ENCODE measurements at places on chromosomes 6 and 20.

DNA sequence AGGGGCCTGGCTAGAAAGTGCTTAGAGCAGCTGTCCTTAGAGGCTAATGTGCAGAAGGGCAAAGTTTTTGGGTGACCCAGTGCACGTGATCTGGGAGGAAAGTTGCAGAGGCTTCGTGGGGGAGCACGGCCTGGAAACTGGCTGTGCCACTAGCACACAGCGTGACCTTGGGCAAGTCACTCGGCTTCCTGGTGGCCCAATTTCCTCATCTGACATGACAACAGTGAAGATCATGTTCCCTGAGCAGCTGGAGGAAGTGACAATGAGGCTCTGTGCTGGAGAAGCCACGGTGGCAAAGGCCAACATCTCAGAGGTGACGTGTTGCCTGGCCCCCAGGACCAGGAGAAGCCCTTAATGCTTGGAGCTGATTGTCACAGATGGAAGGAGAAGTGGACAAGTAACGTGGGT, 99.5 kb downstream of the FOXC1 start:
- DNase-seq, result no peak

- DNase-seq, result no peak
Measured at GRCh38 chr6:150894191-150894744, 28.8 kb downstream of the MTHFD1L start.

- DNase-seq, result no peak
Measured at GRCh38 chr20:48480216-48480772, 347.5 kb downstream of the PREX1 start.

DNA sequence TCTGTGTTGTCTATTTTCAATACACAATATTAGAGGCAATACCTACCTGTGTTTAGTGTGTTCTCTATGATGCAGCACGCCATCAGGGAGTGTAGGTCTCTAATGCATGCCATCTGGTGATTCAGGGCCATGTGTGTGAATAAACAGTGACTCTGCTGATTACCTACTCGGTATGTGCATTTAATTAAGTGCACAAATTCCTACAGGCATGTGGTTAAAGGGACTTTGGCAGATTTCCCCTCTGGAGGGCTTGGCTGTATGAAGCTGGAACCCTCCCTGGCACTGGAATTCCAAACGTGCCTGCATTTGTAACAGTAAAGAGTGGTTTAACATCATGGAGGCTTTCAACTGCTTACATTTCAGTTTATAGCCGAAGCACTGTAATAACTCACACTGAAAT, 401.5 kb upstream of the SASH1 start:
- DNase-seq, result no peak

GRCh38 chr6:114039841-114040240, 68.9 kb upstream of the HDAC2 start:
- DNase-seq, result no peak

GRCh38 chr6:164130151-164130550, 715.6 kb downstream of the QKI start:
- no peak for DNase-seq

- no peak for DNase-seq
Measured at GRCh38 chr6:133645966-133646740, 242.8 kb upstream of the TCF21 start.

DNA sequence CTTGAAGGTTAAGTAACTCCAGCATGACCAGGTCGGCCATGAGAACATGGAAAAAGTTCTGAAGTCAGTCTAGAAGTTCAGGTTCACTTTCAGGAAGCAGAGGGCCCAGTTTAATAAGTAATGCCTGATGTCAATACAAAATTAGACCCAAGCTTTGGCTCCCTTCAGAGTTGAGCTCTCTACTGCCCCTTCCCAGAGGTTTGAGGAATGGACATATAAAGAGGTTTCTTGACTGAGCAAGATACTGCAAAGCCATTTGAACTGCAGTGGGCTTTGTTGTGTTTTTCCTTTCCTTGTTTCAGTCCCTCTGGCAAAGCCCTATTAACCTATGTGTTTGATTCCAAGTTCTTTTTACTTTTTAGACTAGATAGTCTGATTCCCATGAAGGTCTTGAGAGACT, 97.8 kb upstream of the PREP start:
- DNase-seq, result no peak

DNA sequence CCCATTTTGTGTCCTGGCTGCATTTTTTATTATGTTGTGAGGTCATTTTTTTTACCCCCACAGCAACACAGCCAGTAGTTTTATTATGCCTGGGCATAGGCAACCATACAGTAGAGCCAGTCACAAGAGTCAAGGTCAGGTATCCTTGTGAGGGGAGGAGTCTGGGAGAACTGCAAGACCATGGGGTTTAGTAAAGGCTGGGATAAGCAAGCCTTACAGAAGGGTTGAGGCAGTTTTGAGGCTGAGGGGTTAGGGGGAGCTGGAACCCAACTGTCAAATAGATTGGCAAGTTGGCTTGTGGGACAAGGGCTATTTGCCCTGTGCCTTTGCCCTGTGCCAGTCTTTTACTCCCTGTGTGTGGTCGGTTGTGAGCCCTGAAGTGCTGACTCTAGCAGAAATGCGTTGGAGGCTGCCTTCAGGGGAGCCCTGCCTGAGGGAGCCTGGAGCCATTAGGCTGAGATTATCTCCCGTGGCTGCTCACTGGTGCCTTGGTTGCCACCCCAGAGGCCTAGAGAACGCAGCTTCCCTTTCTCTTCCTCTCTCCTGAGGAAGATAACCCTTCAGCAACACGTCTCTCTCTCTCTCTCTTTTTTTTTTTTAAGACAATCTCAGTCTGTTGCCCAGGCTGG, 31.1 kb downstream of the RALY start:
- peak; percentile 50 for DNase-seq

- peak; percentile 33 for DNase-seq
Measured at GRCh38 chr20:44650771-44651433, 597 bp downstream of the ADA start.

GRCh38 chr6:116444092-116444491, 17.1 kb upstream of the CALHM6 start:
- DNase-seq, result no peak

- peak; percentile 82 for DNase-seq
Measured at GRCh38 chr20:53677447-53678314, 84.0 kb upstream of the ZNF217 start.

- no peak for DNase-seq
Measured at GRCh38 chr6:25113436-25113835, 165.7 kb upstream of the CARMIL1 start.

- no peak for DNase-seq
Measured at GRCh38 chr6:127207591-127208120, 59.0 kb upstream of the RNF146 start.

GRCh38 chr6:13832778-13833177, 18.4 kb upstream of the MCUR1 start:
- DNase-seq, result no peak

GRCh38 chr6:111818539-111819226, 54.6 kb downstream of the FYN start:
- no peak for DNase-seq

DNA sequence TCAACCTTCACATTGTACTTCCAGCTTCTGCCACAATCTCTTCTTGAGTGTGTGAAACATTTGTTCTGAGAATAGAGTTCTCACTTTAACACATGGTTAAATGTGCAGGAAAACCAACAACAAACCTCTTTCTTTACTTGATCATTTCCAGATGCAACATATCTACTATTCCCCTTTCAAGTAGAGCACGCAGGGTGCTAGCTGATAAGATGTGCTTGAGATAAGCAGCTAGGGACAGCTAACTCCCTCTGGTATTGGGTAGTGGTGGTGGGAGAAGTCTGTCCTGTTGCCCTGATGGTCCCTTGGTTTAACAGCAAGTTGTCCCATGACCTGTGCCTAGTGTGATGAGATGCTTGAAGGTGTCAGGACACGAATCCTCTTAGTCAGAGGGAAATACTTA, 15.4 kb upstream of the HMGCLL1 start:
- no peak for DNase-seq

GRCh38 chr20:24147961-24148360, 159.4 kb upstream of the GGTLC1 start:
- DNase-seq, result no peak

GRCh38 chr20:51023617-51024155, 779 bp upstream of the KCNG1 start:
- DNase-seq, result no peak

GRCh38 chr6:142223938-142224337, 76.9 kb downstream of the VTA1 start:
- DNase-seq, result no peak

- DNase-seq, result no peak
Measured at GRCh38 chr20:60838297-60838696, 413.8 kb upstream of the CDH4 start.

- DNase-seq, result no peak
Measured at GRCh38 chr6:143699430-143699825, 21.7 kb downstream of the PHACTR2 start.

GRCh38 chr6:163530406-163530805, 115.9 kb downstream of the QKI start:
- DNase-seq, result no peak

DNA sequence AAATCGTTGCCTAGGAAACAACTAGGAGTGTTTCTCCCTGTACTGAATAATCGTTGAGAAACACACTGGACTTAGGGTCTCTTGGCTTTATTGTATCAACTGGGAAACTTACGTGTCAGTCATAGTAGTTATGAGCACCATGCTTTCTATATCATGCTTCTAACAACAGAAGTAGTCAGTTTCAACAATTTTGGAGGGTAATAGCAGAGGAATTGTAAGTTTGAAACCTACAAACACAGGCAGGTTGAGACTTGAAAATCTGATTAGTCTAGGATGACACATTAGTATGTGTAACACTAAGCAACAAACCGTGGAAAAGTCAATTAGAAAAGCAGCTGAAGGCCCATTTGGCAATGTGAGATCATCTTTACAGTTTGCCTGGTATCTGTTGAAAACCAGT, 43.9 kb upstream of the FABP7 start:
- DNase-seq, result no peak

DNA sequence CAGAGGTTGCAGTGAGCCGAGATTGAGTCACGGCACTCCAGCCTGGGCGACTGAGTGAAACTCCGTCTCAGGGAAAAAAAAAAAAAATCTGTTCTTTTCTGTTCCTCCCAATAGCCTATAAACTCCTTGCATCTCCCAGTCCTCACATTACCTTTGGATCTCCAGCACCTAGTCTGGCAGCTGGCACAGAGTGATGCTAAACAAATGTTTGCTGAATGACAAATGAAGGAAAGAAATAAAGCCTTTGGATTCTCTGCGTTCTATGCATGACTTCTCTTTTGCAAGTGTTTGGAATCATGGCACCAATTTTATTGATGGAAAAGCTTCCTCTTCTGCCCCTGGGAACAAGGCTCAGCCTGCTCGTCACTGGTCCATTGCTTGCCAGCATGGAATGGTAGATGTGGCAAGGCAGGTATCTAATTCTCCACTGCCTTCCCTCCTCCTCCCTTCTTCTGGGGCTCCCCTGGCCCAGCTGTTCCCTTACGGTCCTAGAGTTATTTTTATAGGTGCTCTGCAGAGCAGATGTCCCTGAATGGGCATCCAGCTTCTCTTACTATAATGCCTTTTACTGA, 53.6 kb upstream of the FYN start:
- DNase-seq, result no peak

DNA sequence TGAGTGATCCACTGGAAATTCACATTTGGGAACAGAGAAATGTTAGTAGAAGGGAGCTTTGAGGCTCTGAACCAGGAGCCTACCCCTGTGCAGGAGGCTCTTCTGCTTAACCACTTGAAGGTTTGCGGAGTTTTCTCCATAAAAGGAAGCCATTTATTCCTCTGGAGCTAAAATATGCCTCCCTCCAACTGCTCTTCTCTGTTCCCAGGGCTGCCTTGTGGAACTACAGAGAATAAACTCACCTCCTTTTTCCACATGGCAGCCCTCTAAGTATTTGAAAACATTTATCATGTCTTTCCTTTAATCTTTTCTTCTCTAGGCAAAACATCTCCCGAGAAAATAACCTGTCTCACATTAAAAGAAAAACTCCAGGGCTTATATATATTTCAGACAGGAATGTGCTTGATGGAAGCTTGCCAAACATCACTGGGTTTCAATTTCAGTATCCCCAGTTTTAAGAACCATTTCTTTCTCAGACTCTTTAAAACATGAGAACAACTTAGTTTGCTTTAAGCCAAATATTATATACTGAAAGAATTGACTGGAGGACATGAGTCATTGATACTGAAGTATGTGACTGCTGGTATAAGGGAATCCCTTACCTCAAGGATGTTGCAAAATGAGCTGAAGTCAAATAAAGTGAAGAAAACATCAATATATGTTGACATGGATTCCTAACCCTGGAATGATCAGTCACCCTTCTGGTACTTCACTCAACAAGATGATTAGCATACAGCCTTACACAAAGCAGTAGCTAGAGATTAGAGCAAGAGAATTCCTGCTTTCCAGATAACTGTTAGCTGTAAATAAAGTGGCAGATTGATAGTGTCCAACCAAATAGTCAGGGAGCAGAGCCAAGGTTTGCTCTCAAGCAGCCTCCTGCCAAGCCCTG, 74.0 kb downstream of the ZBTB2 start:
- no peak for DNase-seq

DNA sequence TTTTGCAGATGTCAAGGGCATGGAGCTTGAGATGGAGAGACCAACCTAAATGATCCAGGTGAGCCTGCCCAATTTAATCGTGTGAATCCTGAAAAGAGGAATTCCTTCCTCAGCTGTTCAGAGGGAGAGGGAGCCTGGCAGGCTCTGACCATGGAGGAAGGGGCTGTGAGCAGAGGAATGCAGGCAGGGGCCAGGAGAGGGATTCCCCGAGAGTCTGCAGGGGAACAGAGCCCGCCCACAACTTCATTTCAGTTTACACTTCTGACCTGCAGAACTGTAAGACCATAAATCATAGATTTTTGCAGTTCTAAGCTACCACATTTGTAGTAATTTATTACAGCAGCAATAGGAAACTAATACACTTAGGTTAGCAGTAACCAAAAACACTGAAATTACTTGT, 164.1 kb downstream of the TBXT start:
- DNase-seq, result no peak

- no peak for DNase-seq
Measured at GRCh38 chr6:11460837-11461661, 76.5 kb upstream of the TMEM170B start.

GRCh38 chr6:56550301-56550700, 92.4 kb downstream of the DST start:
- no peak for DNase-seq

DNA sequence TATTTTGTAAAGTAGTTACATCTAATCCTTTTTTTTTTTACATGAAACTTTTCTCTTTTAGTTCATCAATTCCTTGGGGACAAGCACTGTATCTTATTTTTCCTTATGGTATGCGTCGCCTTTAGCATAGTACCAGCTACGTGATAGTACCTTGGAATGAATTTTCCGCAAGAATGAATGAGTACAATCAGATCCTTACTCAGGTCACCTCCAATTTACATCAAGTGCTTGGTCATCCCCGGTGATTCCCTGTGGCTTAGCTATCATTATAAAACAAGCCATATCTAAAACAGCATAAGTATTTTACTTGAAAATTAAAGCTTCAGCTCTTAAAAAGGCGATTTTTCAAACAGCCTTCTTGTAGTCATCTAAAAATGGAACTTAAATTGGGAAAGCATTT, 680.4 kb upstream of the MAP3K7 start:
- DNase-seq, result no peak

- DNase-seq, result no peak
Measured at GRCh38 chr6:102759415-102759814, 1365.9 kb downstream of the GRIK2 start.

GRCh38 chr6:30769853-30770524, 25.6 kb upstream of the IER3 start:
- DNase-seq, result no peak

- no peak for DNase-seq
Measured at GRCh38 chr20:60050193-60050947, 92.1 kb downstream of the CDH26 start.
